ENCODE measurements at places on chromosomes 5 and 9.

- no peak for DNase-seq
These were observed 10.4 kb downstream of the PPP2R2B start for GRCh38 chr5:146867996-146868708.

GRCh38 chr5:34487159-34487879 lies 168.8 kb upstream of the RAI14 start:
- peak; percentile 98 for DNase-seq

GRCh38 chr5:24353611-24354010 lies 291.2 kb downstream of the CDH10 start:
- DNase-seq, result no peak

DNA sequence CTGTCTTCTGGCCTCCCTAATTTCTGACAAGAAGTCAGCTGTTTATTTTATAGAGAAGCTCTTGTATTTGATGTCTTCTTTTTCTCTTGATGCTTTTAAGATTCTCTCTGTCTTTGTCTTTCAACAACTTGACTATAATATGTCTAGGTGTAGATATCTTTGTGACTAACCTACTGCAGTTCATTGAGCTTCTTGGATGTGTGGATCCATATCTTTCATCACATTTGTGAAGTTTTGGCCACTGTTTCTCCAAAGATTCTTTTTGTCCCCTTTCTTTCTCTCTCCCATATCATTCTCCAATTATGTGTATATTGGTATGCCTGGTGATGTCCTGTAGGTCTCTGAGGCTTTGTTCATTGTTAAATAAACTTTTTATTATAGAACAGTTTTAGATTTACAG lies 16.7 kb downstream of the SPEF2 start:
- DNase-seq, result no peak

GRCh38 chr9:117403848-117404247 lies 11.0 kb downstream of the ASTN2 start:
- no peak for DNase-seq

DNA sequence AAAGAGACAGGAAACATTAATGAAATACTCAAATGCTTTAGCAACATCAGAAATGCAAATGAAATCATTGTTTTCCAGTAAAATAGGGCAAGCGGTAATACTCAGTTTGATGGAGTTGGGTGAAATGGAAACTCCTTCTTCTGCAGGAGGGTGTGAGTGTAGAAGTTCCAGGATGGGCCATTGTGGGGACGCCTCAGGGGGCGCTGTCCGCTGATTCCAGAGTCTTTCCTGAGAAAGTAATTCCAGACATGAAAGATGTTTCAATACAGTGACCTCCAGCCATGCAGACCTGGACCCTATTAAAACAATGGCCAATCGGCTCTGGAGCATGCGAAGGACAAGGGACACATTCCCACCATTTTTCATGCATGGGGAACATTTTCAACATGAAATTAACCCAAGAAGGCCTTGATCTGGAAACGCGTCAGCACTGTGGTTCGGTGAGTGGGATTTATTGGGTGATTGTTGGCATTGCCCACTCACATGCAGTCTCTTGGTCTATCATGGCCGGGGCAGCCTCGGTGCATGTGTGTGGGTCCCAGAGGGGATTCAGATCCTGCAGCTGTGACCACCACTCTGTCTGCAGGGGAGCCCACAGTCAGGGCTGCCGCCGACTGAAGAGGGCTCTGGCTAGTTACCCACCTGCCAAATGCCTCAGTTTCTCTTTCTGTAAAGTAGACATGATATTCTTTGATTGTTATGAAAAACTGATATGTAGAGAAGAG lies 132.6 kb upstream of the IRX4 start:
- no peak for DNase-seq

DNA sequence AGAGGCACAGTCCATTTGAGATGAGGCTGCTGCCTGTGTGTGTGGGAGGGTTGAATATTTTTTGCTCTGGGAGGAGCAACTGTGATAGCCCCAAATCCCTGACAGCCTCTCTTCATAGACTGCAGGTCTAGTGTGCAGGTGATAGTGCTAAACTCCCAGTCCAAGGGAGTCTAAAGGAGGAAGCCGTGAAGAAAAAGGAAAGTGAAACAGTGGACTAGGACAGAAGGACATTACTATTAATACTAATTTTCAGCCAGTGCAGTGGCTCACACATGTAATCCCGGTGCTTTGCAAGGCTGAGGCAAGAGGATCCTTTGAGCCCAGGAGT lies 295.0 kb downstream of the PDE4D start:
- DNase-seq, result peak; percentile 20

GRCh38 chr5:57335092-57335660 lies 147.4 kb downstream of the ACTBL2 start:
- DNase-seq, result peak; percentile 73
